Temporal lobe (tissue), 4 donors: ENCODE measurements at places on chromosomes 16 and 17. TPM values are rescaled to one million over a fixed set of nuclear protein-coding genes. Genes with fewer than 3 reads are reported as not detected.

The EVPL gene
- under 0.01 TPM for total RNA-seq

The CMTM1 gene
- total RNA-seq = 3.2 TPM

The MYH10 gene
- 107 TPM for total RNA-seq

The FHOD1 gene
- total RNA-seq = 1.2 TPM

The PFN1 gene
- 69.3 TPM for total RNA-seq

The ZNF830 gene
- 17.2 TPM for total RNA-seq

The RPUSD1 gene
- total RNA-seq = 9.6 TPM

The RNF227 gene
- total RNA-seq = 10.8 TPM

The PRR29 gene
- total RNA-seq = 1.5 TPM

The KRTAP3-2 gene
- not detected for total RNA-seq

The KRT33A gene
- total RNA-seq = not detected

The ZPBP2 gene
- total RNA-seq = not detected

The TBC1D3H gene
- total RNA-seq = not detected

The ZNF205 gene
- total RNA-seq = 14.5 TPM

The FOXN1 gene
- not detected for total RNA-seq

The NPIPB4 gene
- total RNA-seq = 45.0 TPM

The ZDHHC7 gene
- 16.7 TPM for total RNA-seq

The VMO1 gene
- total RNA-seq = 0.25 TPM

The TBC1D3B gene
- 2.0 TPM for total RNA-seq

The SEZ6L2 gene
- 58.5 TPM for total RNA-seq

The ACAP1 gene
- total RNA-seq = 0.25 TPM
